EH (cell line): ENCODE measurements at places on chromosomes 1 and 21.
A peak's percentile ranks its signal among the peaks of the same experiment; 100 is the strongest.

DNA sequence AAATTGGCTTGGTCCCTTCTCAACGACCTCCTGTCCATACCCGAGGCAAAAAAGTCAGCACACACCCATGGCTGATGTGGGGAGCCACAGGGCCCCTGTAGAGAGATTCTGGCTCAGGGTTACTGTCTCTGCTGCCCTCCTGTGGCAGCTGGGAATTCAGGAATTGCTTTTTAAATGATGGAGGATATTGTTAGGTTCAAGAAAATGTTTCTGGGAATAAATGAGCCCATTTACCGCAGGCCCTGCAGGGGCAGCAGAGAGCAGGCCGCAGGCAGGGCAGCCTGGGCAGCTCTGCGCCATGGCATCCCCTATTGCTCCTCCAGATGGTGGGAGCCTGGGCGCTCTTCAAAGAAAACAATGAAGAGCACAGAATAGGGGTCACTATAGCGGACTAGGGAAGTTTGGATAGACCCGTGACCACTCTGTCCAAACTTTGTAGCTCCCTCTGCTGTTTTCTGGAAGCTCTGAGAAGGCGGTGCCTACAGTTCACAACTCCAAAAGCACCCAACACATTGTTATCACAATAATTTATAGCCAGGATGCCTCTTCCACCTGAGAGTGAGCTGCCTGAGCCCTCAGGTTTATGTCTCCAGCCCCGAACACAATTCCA, 201.1 kb downstream of the BACH1 start:
- DNase-seq = peak; percentile 63

DNA sequence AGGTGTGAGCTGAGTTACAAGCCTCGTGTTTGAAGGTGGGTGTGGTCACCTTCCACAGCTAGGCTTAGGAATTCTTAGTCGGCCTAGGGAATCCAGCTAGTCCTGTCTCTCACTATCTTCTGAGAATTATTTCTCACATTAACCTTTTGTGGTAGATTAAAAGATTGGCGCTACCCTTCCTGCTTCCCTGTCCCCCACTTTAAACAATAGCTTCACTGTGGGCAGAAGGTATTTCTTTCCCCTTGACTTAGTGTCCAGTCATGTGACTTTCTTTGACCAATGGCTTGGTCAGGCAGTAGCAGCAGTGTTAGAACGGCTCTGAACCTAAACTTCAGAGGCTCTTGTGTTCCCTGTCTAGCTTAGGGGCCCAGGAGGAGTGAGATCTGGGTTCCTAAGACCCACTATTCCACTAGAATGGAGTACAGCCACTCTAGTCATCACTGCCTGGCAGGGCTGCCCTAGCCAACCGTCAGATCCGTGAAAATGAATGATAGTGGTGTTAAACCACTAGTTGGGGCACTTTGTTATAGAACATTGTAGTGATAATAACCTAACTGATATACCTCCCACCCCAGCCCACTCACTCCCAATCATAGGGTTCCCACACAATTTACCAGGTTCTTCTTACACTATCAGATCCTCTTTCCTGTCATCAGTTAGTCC, 13.9 kb upstream of the C1orf141 start:
- DNase-seq = peak; percentile 18

DNA sequence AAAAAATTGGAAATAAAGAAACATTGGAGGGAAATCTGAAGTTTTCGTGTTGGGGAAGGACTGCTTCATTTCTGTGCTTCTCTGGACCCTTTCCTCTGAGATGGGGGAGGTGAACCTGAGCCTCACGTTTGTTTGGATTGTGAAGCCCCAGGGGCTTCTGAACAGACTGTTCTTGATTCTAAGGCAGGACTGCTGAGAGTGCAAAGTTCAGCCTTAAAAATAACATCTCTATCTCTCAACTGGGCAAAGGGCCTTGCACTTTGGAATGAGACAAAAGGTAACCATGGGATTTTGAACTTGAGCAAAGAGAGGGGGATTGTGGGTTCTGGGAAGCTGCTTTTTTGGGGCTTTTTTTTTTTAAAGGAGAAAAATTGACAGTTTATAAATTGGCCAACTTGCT, 45.0 kb downstream of the GPR88 start:
- DNase-seq = no peak

DNA sequence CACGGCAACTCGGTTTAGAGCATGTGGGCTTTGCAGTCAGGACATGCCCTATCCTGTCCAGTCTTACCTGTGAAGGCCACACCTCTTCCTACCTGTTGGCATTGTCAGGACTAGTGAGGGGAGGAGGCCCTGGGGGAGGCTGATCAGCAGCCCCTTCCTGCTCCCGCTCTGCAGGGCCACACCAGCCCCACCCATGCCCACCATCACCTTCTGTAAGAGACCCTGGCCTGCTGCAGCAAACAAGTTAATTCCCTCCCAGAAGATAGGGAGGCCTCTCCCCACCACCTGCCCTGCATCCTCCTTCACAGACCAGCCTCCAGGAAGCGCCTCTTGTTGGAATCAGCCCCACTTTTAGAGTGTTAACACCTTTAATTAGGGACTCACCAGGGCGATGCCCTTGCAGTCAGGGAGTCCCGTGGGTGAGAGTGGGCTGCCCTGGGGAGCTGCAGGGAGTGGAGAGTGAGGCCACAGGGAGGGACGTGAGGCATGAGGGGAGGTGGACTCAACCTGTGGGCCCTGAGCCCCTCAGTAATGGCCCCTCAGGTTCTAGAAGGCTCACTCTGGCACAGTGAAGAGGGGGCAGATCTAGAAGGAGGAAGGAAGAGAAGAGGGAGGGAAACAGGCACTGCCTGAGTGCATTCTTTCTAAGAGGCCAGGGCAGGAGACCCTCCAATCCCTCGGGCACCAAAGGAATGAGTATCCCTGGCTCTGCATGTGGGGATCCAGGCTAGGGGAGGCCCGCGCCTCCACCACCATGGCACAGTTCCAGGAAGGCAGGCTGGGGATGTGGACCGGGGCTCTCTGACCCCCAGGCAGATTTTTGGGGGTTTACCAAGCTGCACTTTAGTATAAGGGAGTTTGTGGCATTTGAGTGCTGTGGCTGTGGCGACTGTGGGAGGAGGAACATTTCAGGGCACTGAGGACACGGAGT, 8.2 kb downstream of the UMODL1 start:
- no peak for DNase-seq

- DNase-seq = no peak
These were observed 44.2 kb downstream of the WDR64 start for GRCh38 chr1:241696172-241696814.
